ENCODE measurements at places on chromosomes 6 and 20.

DNA sequence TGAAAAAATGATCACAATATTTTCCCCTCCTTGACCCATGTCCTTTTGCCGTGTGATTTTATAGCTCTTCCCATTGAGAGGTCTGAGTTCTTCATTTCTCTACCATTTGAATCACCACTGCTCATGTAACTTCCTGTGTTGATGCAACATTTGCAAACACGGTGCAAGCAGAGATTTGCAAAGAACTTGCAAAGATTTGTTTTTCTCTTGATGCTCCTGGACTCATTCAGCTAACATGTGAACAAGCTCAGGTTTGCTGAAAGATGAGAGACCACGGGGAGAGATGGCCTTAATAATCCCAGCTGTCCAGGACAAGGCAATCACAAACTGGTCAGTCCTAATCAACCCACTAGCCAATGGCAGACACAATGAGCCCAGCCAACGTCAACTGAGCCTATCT, 8.6 kb downstream of the VNN2 start:
- DNase-seq, result no peak

DNA sequence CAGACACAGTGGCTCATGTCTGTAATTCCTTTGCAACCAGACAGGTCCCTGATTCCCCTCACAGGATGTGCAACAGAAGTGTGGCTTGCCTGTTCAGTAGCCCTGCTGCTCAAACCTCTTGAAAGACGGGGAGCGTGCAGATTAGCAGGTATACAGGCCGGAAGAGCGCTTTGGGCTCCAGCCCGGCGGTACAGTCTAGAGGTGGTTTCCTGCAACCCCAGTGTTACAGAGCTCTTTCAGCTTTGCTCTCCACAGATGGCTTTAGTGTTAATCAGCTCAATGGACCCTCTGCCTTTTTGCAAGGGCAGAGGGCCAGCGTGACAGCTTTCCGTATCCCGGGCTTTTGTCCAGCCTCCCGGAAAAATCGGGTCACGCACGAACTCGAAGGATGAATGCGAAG, 67.2 kb upstream of the TNFRSF21 start:
- DNase-seq, result no peak

- no peak for DNase-seq
Measured at GRCh38 chr6:21886542-21887151, 293.1 kb downstream of the SOX4 start.

- no peak for DNase-seq
Measured at GRCh38 chr20:8221887-8222419, 89.9 kb downstream of the PLCB1 start.

- no peak for DNase-seq
Measured at GRCh38 chr20:24790746-24791283, 158.3 kb upstream of the CST7 start.

GRCh38 chr6:133131621-133132465, 109.3 kb upstream of the EYA4 start:
- DNase-seq, result no peak

DNA sequence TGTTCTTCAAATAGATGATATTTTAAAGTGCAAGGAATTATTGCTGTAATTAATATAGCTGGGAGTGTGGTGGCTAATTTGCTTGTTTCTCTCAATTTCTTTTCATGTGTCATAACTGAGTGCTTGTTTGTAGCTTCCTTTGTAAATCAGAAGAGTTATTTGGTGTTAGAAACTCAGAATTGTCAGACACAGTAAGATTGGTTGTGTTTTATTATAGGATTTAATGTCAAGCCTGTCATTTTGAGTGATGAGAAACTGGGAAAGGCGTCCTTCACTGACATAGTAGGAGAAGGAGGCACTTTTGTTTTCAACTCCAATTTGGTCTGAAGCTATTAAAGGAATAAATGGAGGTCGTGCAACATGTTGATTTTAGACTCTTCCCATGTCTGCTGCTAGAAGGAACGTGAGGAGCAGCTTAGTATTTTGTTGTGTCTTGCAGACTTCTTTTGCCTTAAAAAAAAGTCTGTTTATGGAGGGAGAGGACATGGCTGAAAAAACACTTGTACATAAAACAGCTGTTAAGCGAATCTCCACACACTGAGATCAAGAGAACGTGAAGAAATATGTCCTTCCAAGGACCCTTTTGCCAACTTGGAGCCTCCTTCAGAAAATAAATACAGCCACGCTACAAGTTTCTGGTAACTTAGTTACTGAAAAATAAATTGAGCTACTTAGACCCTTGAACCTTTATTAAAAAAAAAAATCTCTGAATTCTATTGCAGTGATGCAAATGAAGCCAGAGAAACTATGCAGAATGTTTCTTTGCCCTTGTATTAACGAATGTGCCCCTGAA, 59.5 kb downstream of the BMP6 start:
- no peak for DNase-seq

- no peak for DNase-seq
Measured at GRCh38 chr20:58718729-58719128, 26.1 kb downstream of the NPEPL1 start.

GRCh38 chr6:100166956-100167355, 172.9 kb upstream of the MCHR2 start:
- DNase-seq, result no peak

DNA sequence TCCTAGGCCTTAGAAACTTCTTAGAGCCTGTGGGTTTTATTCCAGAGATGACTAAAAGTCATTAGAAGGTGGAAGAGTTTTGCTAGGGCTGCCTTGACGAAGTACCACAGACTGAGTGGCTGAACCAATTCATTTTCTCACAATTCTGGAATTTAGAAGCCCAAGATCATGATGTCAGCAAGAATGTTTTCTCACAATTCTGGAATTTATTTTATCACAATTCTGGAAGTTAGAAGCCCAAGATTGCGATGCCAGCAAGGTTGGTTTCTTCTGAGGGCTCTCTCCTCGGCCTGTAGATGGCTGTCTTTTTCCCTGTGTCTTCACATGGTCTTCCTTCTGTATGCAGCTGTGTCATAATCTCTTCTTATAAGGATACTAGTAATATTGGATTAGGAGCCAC, 672.9 kb upstream of the MARCKS start:
- DNase-seq, result no peak

DNA sequence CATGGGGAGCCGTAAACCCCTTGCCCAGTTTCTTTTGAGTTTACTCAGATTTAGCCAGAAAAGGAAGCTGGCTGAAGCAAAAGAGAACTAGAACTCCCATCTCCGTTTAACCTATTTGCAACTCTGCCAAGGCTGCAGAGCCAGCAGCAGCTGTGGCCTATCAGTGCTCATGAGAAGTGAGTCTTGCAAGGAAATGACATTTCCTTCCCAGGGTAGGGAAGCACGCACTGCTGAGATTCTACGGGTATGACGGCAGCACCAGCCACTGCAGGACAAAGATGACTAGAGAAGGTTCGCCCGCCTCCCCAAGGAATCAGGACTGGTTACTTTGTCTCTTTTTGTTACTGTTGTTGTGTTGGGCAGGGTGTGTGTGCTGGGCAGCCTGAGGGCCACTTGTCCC, 47.6 kb downstream of the PPP1R3G start:
- no peak for DNase-seq

DNA sequence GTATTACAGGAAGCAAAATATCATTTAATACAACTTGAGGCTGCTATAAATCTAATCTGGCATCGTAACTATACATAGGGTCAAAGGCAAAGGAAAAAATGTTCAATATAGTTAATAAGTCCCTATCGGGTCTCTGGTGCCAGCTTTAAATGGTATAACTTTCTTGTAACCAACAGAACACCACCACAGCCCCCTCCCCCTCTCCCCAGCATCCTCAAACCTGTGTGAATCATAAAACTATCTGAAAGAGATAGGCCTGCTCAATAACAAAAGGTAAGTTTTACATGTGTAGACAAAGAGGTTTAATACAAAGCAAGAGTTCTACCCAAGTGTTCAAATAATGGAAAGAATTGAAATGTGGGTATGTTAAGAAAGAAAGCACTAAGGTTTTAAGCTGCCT, 12.2 kb downstream of the SMLR1 start:
- no peak for DNase-seq

DNA sequence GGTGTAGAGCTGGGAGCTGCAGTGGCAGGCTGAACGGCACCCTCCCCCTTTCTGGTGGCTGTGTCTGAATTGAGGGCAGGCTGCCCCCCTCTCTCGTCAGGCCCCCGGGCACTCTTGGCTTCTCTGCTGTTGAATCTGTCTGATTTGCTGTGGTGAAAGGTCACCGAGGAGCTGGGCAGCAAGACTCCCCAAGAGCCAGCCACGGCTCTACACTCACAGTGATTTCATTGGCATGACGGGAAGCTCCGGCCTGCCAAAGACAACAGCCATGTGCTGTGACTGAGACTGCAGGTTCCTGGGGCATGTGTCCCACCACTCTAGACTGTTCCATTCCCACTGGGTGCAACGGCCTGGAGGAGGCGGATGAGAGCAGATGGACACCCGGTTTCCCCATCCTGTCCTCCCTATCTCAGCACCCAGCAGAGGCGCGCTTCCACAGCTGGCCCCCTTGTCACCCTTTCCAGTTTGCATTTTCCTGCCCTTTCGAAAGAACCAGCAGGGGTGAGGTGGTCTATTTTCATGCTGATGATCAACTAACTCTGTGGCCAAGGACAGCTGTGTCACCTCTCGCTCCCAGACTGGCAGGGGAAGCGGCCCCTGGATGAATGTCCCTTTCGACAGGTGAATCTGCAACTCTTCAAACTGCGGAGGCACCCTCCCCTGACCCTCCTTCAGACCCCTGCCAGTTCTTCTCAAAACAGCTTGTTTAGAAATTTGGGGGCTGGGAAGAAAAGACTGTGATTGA, 2.2 kb downstream of the APCDD1L start:
- no peak for DNase-seq

GRCh38 chr20:42484335-42484734, 705.4 kb downstream of the PTPRT start:
- no peak for DNase-seq

DNA sequence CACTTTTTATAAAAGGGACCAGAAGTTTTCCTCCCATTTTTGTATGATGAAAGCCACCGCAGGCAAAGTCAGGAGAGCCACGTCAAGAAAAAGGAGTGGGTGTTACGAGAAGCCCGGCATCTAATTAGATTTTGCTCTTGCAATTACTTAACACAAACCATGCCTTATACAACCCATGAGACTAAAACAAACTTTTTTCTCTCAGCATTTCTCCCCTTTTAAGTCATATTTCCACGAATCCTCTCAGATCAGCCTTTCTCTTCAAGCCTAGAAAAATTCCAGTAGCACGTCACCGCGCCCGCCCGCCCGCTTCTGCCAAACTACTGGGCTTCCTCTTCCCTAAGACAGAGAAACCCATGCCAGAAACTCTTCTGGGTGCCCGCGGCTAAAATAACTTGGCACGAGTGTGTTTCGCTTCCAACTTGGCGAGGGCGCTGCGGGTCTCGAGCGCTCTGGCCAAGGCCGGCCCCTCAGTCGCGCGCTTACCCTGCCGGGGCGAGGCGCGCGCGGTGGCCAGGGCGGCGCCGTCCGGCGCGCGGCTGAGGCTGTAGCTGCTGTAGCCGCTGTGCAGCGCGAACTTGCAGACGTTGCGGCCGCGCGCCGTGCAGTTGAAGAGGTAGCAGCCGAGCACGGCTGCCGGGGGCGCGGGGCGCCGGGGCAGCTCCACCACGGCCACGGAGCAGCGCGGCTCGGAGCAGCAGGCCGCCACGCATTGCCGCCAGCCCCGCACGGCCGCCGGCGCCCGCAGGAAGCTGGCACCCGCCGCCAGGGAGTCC, 1.0 kb downstream of the LRP11 start:
- DNase-seq, result no peak

DNA sequence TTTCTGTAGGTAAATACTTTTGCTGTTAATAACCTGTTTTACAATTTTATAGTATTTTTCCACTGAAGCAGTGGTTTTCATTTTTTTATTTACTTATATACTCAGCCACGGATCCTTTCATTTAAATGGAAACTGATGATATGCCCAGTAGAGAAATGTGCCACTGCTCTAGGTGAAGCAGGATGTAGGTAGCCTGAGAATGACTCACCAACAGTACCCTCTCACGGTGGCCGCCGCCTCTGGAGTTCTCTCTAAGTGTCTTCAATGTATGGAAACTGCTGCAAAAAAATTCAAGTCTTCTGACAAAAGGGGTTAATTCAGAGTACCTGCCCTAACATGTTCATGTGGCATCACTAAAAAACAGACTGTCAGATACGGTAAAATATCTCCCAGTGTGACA, 6.4 kb downstream of the EYA4 start:
- no peak for DNase-seq

GRCh38 chr20:48846516-48847492, 19.0 kb upstream of the PREX1 start:
- DNase-seq, result no peak

- no peak for DNase-seq
Measured at GRCh38 chr6:89199579-89199978, 17.6 kb downstream of the GABRR1 start.

DNA sequence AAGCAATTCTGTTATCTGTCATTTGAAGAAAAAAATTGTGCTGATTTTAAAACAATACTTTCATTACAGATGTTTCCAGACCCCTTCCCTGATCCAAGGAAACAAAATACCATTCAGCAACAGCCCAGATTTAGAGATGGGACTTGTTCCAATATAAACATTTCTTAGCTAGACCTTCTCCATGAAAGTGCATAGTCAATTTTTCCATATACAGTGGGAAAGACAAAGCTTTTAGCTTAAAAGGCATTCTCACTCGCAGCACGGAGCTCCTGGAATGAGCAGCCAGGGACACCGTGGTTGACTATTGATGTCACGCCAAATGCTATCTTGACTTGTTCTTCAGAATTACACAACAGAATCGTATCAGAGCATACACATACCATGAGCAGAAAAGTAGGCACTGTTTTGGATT, 21.5 kb downstream of the LAMA4 start:
- no peak for DNase-seq

DNA sequence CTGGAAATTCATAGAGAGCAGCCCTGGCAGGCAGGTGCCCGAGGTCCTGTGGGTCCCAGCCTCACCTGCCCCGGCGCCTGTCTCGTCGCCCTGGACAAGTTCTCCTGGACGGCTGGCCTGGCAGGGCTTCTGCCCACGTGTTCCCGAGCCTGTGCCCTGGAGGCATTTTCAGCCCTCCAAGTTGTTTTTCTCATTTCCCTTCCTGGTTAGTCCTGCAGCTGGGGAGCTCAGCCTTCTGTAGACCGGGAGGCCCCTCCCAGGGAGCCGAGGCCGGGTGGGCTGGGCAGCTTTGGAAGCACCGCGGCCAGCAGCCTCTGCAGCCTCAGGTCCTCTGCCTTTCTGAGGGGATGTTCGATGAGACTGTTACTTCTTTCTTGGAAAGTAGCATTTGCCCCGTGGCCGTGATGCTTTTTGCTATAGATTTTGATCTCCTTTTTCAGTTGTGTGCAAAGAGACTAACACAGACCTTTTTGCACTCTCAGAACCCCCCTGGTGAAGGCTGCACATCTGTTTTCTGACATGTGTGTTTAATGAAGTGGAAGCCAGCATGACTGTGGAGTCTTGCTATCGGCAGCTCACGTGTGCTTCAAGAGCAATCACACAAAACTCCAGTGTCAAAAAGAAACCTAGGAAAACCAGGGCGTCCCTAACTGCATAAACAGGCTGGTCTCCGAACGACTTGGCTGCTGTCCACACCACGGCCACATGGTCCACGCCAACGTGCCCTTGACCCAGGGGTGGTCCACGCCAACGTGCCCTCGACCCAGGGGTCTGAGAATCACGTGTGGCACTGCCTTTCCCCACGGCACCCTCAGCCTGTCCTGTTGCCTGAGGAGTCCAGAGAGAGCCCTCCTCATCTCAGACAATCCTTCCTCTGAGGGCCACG, 207.5 kb downstream of the SMOC2 start:
- no peak for DNase-seq

- DNase-seq, result no peak
Measured at GRCh38 chr6:33123732-33124524, 48.1 kb downstream of the HLA-DPB1 start.

- no peak for DNase-seq
Measured at GRCh38 chr20:60371384-60371783, 413.2 kb downstream of the CDH26 start.

All from cortex of kidney (tissue), 1 donor.